HL-60 (cell line): ENCODE measurements at places on chromosomes 7 and 10.

DNA sequence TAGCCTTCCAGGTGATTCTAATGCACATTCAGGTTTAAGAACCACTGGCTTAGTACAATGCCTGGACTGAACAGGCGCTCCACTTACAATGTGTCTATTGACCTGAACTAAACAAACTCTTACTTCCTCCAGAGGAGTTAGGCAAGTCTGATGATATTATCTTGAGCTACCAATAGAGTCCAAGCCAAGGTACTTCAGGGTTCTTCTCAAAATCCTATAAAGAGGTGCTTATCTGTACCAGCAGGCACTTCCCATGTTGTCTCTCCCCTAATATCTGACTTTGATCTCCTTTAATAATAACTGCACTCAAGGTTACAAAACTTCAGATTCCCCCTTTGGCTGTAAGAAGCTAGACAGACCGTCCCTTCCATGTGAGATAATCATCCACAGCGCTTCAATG, 157.0 kb upstream of the SVIL start:
- no peak for DNase-seq

DNA sequence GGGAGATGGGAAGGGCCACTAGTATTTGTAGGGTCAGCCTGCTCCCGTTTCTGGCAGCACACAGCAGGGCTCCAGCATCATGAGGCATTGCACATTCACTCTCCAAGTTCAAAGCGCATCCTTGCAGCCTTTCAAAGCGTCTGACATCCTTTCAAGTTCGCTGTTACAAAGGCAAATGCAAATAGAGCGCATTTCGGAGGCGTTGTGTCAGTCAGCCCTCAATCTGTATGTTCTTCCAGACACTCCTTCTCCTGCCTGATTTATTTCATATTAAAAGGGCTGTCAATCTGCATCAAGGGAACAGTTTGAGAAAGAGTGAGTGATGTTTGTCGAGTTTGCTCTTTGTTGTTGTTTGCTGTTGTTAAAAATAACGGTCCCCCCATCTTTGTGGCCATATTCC, 188.5 kb downstream of the SNX10 start:
- DNase-seq = no peak

DNA sequence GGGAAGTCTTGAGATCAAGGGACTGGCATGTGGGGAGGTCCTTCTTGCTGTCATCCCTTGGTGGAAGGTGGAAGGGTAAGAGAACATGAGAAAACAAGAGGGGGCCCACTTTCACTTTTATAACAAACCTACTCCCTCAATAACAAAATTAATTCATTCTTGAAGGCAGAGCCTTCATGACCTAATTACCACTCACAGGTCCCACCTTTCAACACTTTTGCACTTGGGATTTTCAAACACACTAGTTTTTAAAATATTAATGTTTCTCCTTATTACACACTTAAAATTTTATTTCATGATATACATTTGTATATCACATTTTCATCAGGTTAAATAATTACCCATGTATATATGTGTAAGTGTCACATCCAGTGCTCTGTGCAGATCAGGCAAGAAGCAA, 2.0 kb downstream of the ST7 start:
- no peak for DNase-seq

GRCh38 chr7:36591636-36592035, 132.7 kb downstream of the AOAH start:
- DNase-seq = no peak

DNA sequence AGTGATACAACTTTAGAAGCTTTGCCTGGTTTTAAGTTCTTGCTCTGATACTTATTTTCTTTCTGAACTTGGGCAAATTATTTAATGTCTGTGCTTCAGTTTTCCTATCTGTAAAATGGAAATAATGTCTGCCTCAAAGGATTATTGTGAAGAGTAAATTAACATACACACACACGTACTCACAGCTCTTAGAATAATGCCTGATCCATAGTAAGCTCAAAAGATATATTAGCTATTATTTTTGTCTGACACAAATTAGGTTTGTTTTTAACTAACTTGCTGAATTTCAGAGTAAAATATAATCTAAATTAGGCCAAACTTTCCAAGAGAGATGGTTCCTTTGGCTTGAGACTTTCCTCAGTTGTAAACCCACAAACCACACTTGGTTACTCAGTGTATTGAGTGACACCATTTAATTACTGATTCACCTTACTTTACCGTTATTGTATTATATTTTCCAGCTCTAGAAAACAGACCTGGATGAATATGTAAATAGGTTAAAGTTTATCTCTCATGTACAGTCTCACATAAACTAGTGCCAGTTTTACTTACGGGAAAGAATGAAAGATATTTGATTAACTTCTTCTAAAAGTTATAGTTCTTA, 50.4 kb downstream of the VTI1A start:
- no peak for DNase-seq

- peak; percentile 95 for DNase-seq
These were observed 51.9 kb downstream of the IKZF1 start for GRCh38 chr7:50356212-50356944.

DNA sequence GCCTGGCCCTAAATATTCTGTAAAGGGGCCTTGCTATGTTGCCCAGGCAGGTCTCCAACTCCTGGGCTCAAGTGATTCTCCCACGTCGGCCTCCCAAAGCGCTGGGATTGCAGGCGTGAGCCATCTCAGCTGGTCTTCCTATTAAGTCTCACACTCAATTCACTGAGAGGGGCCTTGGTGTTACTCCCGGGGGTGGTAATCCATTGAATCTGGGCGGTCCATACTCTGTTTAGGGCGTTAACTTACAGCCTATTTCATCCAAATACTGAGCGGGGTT, 665 bp upstream of the SRRT start:
- DNase-seq = no peak

DNA sequence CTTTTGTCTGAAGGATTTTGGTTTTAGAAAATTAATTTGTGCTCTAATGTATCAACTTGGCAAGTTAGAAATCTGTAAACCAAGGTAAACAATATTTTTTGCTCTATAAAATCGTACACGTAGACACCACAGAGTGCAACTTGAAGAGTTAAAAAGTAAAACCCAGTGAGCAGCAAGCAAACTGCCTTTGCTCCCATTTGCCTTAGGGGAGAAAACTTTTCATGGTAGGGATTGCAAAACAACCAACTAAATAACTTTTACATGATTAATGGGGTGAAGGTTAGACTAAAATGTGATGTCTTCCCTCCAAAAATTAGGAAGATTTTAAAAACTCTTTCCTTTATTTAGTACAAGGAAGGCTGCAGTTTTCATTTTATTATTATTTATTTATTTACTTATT, 224.2 kb upstream of the LYZL1 start:
- DNase-seq = no peak

DNA sequence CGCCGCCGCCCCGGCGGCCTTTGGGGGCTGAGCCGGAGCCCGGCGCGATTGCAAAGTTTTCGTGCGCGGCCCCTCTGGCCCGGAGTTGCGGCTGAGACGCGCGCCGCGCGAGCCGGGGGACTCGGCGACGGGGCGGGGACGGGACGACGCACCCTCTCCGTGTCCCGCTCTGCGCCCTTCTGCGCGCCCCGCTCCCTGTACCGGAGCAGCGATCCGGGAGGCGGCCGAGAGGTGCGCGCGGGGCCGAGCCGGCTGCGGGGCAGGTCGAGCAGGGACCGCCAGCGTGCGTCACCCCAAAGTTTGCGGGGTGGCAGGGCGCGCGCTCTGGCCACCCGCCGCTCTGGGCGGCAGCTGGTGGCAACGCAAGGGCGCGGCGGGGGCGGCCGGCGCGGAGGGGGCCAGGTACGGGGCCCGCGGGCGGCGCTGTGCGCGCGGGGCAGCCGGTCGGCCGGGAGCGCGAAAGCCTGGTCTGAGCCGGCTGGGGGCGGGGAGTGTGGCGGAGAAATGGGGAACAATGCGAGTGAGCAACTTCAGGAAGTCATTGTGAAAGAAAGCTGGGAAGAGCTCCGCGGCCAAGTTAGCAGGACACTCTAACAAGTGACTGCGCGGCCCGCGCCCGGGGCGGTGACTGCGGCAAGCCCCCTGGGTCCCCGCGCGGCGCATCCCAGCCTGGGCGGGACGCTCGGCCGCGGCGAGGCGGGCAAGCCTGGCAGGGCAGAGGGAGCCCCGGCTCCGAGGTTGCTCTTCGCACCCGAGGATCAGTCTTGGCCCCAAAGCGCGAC, at the start of gene IKZF1:
Gene IKZF1 (plus strand): TSS at position 588 of the 782 bp plus-strand sequence. CDS start 14,346 bp downstream, outside the sequence.
- peak; percentile 85 for DNase-seq

GRCh38 chr10:22795546-22795945, 81.2 kb upstream of the PIP4K2A start:
- DNase-seq = no peak

- DNase-seq = no peak
These were observed 218.6 kb downstream of the BICC1 start for GRCh38 chr10:58731276-58731675.

GRCh38 chr10:33537066-33537465, 202.6 kb upstream of the NRP1 start:
- DNase-seq = no peak

GRCh38 chr7:143341842-143342241, 20.7 kb downstream of the FAM131B start:
- DNase-seq = no peak

- DNase-seq = peak; percentile 75
These were observed 42.7 kb downstream of the LDB3 start for GRCh38 chr10:86710987-86711512.

- DNase-seq = no peak
These were observed 152.0 kb upstream of the TMEM72 start for GRCh38 chr10:44759122-44759521.

DNA sequence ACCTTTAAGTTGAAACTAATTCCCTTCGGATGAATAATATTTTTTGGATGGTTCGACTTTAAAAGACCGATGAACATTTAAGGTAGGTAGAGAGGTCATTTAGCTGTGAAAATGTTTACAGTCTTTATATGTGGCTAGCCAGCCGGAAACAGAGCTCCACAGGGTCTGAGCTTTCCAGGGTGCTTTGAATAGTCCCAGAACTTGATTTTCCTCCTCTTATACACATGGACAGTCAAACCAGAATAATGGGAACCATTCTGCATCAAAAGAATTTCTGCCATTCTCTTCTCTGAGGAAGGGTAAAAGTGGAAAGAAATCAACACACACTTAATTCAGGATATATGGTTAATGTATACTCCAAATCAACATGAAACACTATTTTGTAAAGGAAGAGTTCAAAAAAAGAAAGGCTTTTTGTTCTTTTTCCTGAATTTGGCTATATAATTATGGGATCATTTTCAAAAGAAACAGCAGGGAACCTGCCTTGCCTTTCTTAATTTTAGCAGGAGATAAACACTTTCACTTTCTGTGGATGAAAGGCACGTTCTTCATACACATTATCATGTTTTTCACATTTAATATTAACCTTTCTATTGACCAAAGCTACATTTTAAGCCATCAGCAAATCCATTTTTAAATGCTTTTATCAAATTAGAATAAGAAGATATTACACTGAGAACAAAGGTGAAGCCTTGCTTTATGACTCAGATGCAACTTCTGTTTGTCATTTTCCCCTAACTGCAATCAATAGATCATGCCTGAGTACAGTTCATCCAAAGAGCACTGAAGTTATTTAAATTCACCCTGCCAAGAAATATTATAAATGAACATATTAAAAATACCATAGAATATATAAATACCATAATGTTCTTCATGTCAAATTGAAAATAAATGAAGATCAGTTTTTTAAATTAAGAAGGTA, 307.3 kb downstream of the THSD7A start:
- no peak for DNase-seq

- no peak for DNase-seq
These were observed 138.3 kb downstream of the GNAT3 start for GRCh38 chr7:80373429-80374032.

DNA sequence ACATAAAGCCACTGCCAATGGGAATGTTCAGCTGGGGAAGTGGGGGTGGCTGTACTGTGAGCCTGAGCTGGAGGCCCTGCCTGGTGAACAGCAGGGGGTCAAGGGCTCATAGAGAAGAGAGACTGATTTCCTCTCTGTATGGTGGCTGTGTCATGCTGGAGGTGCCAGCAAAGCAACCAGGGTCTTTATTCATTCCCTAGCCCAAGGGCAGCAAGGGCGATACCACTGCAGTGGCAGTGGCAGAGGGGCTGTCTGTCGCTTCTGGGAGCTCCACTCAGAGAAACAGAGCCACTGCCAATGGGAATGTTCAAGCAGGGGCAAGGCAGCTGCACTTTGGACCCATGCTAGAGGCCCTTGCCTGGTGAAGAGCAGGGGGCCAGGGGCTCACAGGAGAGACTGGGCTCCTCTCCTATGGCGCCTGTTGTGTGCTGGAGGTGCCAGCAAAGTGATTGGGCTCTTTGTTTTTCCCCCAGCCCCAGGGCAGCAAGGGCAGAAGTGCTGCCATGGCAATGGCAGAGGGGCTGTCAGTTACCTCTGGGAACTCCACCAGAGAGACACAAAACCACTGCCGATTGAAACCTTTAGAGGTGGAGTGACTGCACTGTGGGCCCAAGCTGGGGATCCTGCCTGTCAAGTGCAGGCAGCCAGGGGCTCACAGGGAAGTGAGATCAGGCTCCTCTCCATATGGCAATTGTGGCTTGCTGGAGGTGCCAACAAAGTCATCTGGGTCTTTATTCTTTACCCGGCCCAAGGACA, 545.1 kb downstream of the SH2D4B start:
- no peak for DNase-seq

DNA sequence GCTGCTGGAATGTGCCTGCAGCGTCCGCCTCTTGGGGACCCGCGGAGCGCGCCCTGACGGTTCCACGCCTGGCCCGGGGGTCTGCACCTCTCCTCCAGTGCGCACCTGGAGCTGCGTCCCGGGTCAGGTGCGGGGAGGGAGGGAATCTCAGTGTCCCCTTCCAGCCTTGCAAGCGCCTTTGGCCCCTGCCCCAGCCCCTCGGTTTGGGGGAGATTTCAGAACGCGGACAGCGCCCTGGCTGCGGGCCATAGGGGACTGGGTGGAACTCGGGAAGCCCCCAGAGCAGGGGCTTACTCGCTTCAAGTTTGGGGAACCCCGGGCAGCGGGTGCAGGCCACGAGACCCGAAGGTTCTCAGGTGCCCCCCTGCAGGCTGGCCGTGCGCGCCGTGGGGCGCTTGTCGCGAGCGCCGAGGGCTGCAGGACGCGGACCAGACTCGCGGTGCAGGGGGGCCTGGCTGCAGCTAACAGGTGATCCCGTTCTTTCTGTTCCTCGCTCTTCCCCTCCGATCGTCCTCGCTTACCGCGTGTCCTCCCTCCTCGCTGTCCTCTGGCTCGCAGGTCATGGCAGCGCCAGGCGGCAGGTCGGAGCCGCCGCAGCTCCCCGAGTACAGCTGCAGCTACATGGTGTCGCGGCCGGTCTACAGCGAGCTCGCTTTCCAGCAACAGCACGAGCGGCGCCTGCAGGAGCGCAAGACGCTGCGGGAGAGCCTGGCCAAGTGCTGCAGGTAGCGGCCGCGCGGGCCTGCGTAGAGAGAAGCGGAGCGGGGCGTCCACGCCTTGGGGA, 645 bp downstream of the SLC26A4 start:
- DNase-seq = peak; percentile 51

- no peak for DNase-seq
These were observed 5.6 kb upstream of the CYP3A4 start for GRCh38 chr7:99789441-99790070.

DNA sequence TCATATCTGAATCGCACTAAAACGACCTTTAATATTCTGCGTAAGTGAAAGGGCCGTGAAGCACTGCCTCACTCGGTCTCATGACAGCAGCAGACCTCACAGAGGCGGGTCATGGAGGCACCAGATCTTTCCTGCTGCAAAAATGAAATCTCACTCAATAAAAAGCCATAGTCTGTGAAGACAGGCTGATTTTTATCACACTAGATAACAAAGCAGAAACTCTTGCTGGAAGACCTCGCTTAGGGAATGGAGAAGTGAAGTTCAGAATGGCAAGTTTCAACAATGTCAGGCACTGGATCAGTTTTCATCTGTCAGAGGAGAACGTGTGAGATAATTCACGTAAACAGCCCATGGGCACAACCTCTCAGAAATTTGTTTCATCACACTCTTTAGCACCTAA, 8.0 kb downstream of the SEPHS1 start:
- no peak for DNase-seq
